ENCODE measurements at places on chromosomes 1 and 21.

- no peak for DNase-seq
Measured at GRCh38 chr1:179021873-179022272, 3.8 kb upstream of the FAM20B start.

DNA sequence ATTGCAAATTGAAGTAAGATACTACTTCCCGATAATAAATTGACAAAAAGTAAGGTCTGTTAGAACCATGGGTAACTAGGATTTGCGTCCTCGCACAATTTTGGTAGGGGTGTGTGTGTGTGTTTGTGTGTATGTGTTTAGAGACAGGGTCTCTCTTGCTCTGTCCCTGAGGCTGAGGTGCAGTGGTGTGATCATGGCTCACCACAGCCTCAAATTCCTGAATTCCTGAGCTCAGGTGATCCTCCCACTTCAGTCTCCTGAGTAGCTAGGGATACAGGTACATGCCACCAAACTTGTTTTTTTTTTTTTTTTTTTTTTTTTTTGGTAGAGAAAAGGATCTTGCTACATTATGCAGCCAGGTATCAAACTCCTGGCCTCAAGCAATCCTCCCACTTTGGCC lies 209.2 kb upstream of the ESRRG start:
- DNase-seq: no peak

GRCh38 chr1:114032271-114033215 lies 53.3 kb downstream of the OLFML3 start:
- DNase-seq: peak; percentile 71

DNA sequence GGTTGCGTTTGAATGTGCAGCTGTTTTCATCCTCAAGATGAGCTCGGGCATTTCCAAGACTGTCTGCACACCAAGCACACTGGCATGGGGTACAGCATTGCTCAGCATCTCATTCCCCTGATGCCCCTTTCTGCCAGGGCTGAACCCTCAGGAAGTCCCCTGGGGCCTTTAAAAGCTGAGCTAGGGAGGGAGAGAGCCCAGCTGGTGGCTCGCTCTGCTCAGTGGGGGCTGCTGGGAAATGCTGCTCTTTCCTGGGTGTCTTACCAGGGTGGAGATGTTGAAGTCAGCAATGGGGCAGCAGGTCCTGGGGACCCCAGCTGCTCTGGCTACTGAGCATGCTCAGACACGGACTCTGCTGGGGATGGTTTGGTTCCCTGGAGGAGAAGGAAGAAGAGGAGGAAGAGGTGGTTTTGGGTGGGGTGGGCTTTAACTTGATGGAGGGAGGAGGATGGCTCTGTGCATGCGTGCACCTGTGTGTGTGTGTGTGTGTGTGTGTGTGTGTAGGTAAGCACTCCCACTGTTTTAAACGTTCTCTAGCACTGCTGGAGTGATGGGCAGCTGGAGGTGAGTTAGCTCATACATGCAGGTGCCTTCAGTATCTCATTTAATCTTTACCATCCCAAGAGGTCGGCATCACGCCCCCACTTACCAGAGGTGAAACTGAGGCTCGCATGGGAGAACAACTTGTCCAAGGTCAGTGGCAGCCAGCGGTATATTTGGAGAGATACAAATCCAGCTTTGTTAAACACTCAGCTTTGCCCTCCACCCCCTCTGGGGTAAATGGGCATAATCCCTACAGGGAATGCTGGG lies 40.9 kb downstream of the ACTL8 start:
- DNase-seq: no peak

DNA sequence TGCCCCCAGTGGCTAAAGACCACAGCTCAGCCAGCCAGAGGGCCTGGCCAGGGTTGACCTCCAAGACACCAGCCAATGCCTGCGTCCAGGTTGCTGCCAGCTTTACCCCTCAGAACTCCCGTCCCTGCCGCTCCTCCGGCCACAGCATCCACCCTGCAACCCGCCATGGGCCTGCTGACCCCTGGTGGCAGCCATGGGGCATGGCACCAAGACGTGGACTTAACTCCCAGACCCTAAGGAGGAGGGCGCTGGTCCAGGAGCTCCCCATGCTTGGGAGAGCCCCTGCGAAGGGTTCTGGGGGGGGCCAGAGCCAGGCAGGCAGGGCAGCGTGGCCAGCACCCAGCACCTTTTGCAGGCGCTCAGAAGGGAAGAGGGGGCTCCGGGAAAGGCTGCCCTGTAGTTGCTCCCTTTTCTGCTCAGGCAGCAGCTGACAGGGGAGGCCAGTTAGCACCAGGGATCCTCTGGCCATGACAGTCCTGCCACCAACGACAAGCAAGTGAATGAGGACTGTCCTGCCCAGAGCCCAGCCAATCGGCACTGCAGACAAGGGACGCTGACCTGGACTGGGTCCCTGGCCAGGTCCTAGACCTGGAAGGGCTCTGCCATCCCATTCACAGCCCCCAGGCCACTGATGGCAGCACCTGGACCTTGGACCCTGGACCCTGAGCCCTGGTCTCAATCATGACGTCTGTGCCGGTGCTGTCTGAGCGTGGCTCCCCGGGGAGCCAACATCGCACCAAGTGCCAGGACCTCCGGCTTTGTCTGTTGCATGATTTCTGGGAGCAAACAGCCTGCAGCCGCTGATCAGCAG lies 246.2 kb downstream of the NPHP4 start:
- DNase-seq: peak; percentile 92

- peak; percentile 72 for DNase-seq
Measured at GRCh38 chr1:199747984-199748383, 279.5 kb upstream of the NR5A2 start.

DNA sequence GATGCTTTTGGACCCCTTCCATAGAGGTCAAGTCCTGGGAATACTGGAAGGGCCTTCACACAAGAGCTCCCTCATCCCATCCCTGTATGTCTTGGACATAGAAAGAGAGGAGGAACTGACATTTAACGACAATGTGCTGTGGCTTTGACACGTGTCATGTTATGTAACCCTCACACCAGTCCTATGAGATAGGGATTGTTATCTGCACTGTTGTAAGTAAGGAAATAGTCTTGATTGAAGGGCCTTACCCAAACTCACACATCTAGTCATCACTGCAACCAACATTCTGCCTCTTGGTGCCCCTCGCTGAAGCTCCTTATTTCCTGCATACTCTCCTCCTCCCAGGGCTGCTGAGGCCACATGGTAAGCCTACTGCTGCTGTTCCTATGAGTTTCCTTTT lies 63.7 kb upstream of the ANGPTL1 start:
- DNase-seq: no peak

GRCh38 chr1:32199717-32200072 lies 700 bp upstream of the CCDC28B start:
- peak; percentile 44 for DNase-seq

GRCh38 chr1:17746920-17747319 lies 8.2 kb upstream of the ACTL8 start:
- no peak for DNase-seq

DNA sequence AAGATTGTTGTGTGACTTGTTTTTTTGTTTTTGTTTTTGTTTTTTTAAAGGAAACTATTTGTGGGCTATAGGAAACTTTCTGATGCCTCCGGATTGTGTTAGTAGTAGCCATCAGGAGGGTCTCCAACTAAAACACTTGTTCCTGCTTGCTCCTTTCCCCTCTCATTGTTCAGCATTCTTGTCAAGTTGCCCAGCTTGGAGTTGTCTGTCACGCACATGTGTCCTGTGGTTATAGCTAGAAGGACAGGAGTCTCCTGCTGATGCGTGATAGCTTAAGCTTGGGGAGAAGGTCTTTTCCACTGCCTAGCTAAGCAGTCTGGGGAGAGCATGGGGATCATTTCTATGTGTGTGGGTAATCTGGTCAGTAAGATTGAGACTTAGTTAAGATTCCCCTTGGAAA lies 3.2 kb upstream of the LYPLA2 start:
- DNase-seq: no peak

DNA sequence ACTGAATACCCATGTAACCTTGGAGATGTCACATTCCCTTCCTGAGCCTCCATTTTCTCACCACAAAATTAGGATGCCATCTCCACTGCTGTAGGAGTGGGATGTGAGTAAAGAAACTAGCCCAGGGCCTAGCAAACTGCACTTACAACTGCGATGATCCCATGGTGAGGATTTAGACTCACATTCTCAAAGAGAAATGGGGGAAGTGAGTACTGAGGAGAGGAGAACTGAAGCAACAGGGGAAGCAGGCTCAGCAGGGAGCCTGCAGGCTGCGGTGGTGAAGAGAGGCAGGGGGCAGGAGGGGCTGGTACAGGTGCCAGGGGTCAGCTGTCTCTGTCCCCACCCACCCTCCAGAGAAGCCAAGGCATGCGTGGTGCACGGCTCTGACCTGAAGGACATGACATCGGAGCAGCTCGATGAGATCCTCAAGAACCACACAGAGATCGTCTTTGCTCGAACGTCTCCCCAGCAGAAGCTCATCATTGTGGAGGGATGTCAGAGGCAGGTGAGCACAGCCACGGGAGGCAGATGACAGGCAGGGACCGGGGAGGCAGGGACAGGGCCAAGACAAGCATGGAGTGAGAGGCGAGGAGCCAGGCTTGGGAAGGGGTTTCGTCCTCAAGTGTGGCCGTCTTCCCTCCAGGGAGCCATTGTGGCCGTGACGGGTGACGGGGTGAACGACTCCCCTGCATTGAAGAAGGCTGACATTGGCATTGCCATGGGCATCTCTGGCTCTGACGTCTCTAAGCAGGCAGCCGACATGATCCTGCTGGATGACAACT lies 16.4 kb upstream of the ATP1A4 start:
- no peak for DNase-seq

- DNase-seq: peak; percentile 9
Measured at GRCh38 chr21:39645331-39645730, 32.6 kb downstream of the B3GALT5 start.

GRCh38 chr1:236689713-236690569 lies 3.6 kb downstream of the ACTN2 start:
- no peak for DNase-seq

- no peak for DNase-seq
Measured at GRCh38 chr1:20731057-20731991, 1.2 kb downstream of the SH2D5 start.

DNA sequence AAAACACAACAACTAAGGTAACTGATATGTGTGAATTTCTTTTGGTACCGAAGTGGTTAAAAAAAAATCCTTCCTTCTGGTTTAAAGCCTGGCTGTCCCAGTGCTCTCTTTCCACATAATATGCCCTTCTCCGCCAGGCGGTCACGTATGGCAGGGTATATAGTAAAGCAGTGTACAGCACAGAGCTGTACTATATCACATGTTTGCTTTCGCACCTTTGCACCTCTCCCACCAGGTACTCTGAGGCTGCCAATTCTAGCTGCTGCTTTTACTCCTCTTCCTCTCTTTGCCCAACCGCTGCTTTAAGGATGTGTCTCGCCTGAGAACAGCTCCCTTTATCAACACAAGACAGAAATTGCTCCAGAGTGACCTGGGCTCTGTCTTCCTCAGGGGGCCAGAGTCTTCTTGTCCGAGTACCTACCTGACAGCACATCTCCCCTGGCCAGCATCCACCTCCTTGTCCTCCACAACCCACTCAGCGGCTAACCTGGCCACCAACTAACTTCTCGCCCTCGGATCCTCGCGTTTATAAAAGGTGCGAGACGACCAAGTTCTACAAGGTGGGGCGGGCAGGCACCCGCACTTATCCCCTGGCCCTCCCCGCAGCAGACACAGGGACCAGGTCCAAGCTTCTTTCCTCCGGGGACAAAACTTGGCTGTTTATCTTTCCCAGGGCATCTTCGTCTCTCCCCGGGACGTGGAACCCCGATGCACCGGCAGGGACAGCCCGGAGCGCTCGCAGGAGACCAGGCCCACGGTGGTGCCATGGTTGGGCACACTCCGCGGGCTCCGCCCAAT lies 1.6 kb downstream of the COLGALT2 start:
- DNase-seq: no peak

GRCh38 chr21:44038063-44038462 lies 26.0 kb downstream of the TRAPPC10 start:
- DNase-seq: no peak

DNA sequence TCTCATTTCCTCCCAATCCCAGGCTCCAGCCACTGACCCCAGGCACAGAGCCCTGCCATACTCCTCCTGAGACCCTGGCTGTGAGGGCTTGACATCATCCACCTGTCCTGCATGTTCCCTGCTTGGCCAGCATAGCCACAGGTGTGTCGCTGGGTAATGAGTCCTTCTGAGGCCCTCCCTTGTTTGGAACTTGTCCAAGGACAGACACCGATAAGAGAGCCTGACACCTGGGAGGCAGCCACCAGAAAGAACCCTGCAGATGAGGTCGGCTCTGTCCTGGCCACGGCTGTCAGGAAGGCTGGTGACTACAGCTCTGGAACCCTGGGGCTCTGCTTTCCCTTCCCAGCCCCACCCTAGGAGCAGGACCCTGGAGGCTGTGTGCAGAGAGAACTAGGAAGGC lies 34.6 kb downstream of the TMEM63A start:
- peak; percentile 22 for DNase-seq

DNA sequence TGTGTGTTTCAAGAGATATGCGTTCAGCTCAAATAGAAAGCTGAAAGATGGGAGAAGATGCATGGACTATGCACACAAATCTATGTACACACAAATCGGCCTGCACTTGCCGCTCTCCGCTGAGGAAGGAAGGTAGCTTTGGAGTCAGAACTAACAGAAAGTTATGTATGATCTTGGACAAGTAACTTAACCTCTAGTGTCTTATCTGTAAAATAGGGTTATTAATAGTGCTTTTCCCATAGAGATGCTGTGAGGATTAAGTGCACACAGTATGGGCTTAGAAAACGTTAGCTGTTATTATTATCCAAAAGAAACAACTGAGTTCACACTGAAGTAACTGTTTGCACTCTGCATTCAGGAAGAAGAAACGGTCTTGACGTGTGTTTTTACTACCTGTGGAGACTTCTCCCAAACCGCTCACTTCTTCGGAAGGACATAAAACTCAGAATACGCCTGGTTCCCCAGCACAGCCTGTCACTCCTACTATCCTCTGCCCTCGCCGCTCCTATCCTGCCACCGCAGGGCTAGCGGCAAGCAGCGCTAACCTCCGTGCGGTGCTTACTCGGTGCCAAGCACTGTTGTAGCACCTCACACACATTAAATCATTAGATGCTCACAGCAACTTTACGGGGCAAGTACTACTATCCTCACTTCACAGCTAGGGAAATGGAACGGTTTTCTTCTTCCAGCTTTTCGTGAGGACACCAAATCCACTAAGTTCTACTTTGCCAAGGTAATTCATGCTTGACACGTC lies 1.3 kb downstream of the TGFBR3 start:
- peak; percentile 45 for DNase-seq

- no peak for DNase-seq
Measured at GRCh38 chr1:116389013-116389412, 16.0 kb downstream of the ATP1A1 start.

- no peak for DNase-seq
Measured at GRCh38 chr1:201176940-201177339, 13.7 kb upstream of the IGFN1 start.

DNA sequence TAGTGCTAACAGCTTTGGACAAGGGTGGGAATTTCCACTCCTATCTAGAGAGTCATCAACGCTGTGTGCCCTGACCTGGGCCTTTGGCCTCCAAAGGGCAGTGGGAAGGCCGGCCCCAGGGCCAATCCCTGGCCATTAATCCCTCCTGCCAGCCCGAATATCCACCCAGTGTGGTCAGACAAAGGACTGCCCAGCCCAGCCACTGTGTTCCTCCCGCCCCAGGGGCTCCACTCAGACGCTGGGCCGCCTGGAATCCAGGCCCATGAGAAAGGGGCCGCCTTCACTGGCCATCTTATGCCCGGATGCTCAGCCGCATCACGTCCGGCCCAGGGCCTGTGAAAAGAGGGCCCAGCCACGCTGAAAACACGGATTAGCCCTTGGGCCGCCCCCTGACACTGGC lies 3.6 kb upstream of the FOXE3 start:
- no peak for DNase-seq
